Activated CD4-positive, CD25-positive, alpha-beta regulatory T cell (primary cell): ENCODE measurements at places on chromosomes 7 and 10.

- DNase-seq: no peak
These were observed 298.5 kb downstream of the GLRX3 start for GRCh38 chr10:130434446-130435385.

DNA sequence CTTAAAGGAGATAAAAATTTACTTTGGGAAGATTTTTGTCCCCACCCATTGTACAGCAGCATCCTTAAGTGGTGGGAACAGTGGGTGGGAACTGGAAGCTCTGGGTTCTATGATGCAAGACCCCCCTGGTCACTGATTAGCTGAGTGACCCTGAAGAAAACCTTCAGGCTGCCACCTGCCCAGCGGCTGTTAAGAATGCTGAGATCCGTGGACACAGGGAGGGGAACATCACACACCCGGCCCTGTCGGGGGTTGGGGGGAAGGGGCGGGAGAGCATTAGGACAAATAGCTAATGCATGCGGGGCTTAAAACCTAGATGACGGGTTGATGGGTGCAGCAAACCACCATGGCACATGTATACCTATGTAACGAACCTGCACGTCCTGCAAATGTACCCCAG lies 14.5 kb downstream of the CARD11 start:
- no peak for DNase-seq

- DNase-seq: no peak
These were observed 17.2 kb downstream of the RUNDC3B start for GRCh38 chr7:87645446-87645845.

DNA sequence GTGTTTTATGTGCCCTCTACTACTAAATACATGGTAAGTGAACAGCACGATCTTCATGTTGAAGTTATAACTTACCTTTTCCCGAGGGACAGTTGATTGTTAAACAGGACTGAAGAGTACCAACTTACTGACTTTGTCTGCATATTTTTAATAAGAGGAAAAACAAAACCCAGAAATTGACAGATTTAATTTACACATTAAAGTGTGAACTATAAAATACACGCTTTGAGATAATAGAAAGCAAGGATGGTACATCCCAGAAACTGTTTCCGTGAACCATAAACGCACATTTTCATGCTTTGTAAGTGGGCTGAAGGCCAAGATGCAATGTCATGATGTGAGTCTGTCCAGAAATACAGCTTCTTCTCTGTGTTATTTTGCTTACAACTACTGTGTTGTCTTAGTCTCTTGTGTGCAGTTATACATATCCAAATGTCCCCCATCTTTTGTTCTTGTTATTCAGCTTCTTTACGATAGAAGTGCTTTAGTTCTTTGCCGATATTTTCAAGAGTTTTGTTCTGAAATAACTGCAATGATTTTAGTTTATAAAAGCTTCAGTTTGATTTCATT lies 190.1 kb downstream of the MLLT10 start:
- no peak for DNase-seq

DNA sequence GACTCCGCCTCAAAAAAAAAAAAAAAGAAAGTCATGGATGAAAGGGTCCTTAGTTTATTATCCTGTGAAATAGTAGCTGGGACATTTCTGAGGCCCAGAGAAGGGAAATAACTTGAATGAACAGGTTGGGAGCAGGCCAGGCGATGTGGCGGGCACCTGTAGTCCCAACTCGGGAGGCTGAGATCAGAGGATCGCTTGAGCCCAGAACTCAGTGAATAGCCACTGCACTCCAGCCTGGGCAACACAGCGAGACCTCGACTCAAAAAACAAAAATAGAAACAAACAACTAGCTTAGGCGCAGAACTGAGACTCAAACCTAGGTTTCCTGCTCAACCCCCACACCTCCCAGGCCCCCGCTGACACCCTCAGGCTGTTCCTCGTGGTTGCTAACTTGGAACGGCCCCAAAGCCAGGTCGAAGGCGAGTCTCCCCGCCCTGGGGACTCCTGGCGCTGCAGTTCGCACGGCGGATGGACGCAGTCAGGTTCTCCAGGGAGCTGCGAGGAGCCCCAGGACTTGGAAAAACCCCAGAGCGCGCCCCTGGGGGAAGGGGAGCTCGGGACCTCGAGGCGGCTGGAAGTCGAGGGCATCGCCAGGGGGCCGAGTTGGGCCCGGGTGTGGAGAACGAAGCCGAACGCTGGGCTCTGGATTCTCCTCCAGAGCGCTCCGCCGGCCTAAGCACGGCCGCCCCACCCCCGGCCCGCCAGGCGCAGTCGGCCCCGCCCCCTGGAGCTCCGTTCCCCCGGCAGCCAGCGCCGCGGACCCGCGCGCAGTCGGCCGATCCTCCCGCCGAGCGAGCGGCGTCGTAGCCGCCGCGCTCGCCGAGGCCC lies at the start of gene STOX1:
STOX1 (plus strand) TSS at position 768 of the 828 bp plus-strand sequence. CDS start 93 bp downstream, outside the sequence.
- DNase-seq: peak; percentile 6

- no peak for DNase-seq
These were observed 366.1 kb upstream of the BMPER start for GRCh38 chr7:33539198-33539597.

DNA sequence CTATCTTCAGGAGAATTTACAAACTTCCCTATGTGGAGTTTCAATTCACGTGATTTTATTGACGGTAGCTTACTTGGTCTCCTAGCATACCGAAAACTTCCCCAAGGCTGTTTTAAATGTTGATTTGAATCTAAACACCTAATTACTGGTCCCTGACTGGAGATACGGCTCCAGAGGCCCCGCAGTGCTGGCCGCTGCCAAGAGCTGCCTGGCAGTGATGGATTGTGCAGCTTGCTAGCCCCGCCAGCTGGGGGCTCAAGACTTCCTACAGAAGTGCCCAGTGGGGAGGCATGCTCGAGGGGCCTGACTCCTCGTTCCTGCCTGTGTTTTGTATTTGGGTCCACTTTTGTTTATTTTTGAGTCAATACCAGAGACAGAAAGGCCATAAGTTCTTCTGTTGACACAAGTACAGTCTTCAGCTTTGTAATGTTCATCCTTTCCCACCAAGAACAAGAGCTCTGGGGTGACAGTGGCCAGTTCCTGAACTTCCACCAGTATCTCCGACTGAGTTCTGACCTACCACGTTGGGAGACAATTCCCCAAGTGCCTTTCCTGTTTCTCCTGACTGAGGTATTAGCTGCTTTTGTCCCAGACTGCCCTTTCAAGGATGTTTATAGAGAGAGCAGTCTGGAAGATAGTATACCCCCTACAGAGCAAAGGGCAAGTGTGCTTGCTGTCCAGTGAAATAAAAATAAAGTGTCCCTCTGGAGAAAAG lies 80.7 kb upstream of the CXCL12 start:
- no peak for DNase-seq

GRCh38 chr10:13559124-13559700 lies 27.6 kb upstream of the PRPF18 start:
- no peak for DNase-seq

DNA sequence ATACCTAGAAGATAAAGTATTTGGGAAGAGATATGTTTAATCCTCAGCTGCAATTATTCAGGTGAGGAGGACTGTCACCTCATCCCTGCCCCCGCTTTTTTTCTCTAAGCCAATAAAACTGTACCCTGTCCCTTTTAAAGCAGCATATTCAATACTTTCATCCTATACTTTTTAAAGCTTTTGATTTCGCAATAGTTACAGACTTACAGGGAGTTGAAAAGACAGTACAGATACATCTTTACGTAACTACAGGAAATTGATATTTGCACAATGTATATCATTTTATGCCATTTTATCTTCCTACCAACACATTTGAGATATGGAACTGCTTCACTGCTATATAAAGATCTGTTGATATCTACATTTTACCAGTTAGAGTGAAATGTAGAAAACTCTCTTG lies 47.6 kb downstream of the STK17A start:
- no peak for DNase-seq

DNA sequence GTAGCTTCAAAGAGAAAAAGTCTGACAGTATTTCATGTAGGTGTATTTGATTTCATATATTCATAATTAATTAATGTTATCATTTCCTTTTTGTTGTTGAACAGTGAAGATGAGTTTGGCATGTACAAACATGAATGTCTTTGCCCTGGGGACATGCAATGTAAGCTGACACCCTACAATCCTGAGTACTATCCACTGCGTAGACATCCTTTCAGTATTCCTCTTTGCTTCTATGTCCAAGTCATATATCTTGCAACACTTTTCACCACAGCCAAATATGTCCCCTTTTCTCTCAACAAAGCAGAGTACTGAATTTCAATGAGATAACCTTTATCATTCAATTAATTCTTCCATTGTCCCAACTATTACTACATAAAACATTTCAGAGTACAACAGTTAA lies 93.6 kb downstream of the GPR37 start:
- no peak for DNase-seq

DNA sequence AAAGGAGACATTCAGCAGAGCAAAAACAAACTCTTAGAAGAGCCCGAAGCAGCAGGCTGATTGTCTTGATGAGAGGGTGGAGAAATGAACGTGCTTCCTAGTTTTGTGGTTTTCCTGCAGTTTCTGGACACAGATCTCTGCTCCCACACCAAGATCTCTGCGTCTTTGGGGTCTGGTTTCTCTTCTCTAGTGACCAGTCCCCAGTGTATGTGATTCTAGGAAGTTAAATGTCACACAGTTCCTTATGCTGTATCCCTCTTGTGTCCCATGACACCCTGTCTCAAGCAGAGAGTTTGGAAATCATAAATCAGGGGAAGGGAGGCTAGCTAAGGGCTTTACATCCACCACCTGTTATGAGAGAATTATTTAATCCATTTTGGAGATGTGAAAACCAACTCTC lies 55.4 kb upstream of the KLF14 start:
- DNase-seq: no peak

GRCh38 chr10:3709456-3710060 lies 75.5 kb downstream of the KLF6 start:
- no peak for DNase-seq

DNA sequence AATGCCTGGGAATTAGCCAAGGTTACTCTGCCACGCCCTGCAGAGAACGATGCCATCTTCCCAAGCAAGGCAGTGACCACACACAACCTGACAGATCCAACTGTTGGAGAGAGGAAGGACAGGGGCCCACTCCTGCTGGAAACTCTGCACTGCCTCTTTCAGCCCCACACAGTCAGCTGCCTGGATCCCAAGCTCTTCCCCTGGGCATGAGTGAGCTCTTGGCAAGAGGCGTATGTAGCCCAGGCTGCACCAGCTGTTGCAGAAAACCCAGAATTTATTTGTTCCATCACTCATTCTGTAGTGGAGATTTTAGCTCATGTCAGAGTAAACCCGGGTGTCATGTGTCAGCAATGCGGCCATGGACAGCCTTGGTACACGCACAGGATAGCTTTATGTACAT lies 135.1 kb upstream of the TRIM24 start:
- DNase-seq: no peak

DNA sequence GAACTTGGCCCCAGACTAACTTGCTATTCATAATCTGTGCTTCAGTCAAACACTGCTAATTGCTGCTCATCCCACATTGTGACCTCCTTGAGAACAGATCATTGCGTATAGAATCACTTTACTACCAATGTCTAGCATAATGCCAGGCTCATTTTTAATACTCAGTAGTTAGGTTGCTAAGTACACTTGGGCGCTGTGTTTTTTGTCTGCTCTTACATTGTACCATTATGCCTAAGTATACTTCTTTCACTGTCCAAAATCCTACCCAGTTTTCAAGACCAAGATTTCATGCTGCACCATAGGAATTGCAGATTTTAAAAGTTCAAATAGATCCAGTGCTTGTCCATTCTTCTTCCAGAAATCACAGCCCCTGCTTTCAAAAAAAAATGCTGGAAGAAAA lies 32.8 kb upstream of the TMEM106B start:
- DNase-seq: no peak
